Suppressor macrophage treated with lipopolysaccharide for 4 hours (primary cell): ENCODE measurements at places on chromosomes 7 and 10.

DNA sequence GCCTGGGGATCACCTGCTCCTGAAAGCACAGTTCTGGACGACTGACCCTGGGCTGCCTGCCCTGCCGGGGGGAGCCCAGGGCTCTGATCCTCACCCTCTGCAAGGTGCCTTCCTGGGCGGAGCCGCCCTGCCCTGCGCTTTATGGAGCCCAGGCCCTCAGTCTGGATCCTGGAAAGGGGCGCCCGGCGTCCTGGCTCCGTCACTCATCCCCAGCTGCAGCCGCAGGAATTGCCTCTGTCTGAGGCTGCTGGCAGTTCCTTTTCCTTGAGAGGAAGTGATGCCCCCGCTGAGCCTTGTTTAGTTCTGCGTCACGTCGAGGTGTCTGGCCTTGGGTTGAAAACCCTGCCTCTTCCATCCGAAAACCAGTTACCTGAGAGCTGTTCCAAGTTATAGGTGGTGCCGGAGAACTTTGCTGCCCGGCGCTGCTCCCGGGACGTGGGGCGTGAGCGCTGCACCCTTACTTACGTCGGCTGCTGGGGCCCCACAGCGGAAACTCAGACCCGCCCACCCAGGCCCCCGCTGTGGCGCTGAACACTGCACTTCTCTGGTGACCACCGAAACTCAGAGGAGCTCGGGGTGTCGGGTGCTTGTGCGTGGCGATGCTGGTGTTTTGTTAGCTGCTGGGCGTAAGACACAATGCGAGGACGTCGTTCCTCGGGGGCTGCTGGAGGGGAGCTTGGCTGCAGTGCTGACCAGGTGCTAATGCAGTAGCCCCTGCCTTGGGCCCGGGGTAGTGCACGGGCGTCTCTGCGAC lies 5.4 kb downstream of the MAFK start:
- DNase-seq, result peak; percentile 61

- no peak for DNase-seq
Observed at GRCh38 chr10:11319990-11320602, 291.4 kb downstream of the USP6NL start.

DNA sequence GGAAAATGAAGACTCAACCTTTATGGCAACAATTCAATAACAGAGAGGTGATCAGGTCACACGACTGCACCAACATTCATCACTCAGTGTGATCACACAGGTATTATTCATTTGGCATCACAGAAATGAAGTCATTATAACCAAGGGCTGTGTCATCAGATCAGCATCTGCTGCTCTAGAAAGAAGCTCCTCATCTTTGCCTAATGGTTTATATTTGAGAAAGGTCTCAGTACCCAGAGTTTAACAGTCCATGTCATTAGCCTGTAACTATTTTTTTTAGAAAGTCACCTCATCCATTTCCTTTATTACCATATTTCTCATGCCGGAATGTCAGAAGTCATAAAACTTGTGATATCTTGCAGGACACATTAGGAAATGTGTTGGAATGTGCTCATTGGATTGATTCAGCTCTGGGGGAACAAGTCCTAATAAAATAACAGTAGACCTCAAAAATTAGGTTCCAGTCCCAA lies 45.1 kb upstream of the PRKG1 start:
- no peak for DNase-seq

DNA sequence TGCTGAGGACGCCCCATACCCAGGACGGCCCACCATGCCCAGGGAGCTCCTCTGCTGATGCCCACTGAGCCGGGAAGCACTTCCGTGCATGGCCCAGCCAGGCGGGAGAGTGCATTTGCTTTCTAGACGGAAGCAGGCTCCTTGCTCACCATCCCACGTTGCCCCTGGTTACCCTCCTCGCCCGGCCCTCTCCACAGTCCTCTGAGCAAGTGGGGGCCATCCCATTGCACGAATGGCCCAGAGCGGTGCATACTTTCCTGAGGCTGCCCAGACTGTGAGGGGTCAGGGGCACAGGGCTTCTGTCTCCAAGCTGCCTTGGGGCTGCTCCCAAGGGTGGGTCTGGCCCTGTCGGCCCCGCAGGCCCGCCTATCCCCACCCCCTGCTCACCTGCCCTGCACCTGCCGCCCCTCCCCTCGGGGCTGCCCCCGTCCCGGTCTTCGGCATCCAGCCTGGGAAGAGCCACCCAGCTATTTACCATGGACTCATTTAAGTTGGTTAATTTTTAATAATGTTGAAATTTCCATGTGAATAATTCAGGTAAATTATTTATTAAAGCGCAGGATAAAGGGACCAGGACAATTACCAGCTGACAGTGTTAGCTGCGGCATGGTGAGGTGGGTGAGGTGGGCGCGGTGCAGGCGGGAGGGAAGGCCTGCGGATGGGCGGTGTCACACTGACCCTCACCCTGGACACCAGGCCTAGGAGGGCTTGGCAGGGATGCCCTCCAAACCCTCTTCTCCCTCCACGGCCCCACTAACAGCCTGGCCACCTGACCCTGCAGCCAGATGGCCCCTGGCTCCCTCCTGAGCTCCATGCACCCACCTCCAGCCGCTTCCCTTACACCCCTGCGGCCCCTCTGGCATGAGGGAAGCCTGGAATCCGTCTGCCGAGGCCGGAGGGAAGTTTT lies 104.4 kb downstream of the MICALL2 start:
- no peak for DNase-seq

- DNase-seq, result no peak
Observed at GRCh38 chr10:3476186-3476585, 303.6 kb upstream of the PITRM1 start.

GRCh38 chr10:132710036-132710686 lies 75.8 kb downstream of the NKX6-2 start:
- no peak for DNase-seq

DNA sequence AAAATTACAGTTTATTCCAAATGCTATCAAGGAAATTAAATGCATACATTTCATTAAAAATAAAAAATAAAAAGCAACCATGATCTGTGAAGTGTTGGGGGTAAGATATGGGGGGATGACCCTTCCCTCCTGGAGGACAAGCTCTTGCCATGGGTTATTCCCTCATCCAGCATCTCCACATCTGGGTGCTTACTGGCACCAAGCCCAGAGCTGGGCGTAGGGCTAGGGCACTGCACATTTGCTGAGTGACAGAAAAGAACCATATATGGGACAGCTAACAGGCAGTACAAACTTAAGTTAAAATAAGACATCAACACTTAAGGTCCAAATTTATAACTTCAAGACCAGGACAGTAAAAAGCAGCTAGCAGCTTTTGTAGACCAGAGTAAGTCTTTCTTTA lies 10.2 kb downstream of the CCDC6 start:
- DNase-seq, result no peak

- no peak for DNase-seq
Observed at GRCh38 chr7:130988443-130988842, 254.4 kb upstream of the KLF14 start.

- no peak for DNase-seq
Observed at GRCh38 chr7:52107355-52107754, 790.7 kb upstream of the COBL start.

DNA sequence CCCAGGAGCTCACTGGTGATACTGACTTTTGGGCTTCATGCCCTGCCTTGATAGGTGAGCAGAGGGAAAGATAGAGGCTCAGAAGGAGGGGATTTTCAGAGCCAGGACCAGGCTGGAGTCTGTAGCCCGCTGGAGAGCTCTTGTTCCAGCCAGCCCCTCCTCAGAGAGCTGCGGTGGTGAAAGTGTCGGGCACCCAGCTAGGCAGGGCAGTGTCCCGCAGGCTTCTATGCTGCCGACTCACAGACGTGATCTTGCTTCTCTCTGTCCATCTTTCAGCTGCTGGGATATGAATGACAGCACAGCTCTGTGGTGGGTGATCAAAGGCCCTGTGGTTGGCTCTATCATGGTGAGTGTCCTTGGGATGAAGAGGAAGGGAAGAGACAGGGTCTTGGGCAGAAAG lies 35.2 kb downstream of the ADCYAP1R1 start:
- no peak for DNase-seq

DNA sequence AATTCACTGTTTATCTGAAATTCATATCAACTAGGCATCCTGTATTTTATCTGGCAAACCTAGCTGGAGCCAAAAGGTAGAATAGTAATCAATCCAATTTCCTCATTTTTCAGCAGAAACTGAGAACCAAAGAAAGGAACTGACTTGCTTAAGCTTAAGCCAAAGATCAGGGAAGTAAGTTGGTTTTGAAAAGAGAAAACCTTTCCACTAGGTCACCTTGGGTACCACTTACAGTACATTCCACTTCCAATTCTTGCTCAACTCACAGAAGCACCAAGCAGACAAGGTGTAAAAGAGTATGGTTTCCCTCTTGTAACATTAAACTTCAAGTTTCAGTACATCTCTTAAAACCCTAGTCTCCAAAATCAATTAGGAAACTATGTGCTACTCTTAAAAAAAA lies 79.6 kb downstream of the ZFAND4 start:
- peak; percentile 25 for DNase-seq

- DNase-seq, result no peak
Observed at GRCh38 chr7:98054585-98054984, 52.1 kb upstream of the LMTK2 start.

DNA sequence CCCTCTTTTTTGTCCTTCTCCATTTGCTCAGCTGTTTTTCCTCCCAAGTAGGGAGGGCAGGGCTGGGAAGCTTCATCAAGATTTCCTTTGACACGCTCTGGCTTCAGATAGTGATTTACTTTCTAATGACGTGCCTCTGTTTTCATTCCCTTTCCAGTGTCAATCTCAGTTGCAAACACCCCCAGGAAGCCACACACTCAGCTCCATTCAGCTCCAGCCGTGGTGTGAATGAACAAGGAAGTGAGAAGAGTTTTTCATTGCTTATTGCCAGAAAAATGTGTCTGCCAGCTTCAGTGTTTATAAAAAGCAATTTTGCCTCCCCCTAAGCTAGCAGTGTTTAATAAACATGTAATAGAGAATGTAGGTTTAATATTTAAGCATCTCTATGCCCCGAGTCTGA lies 108.7 kb upstream of the DPP6 start:
- no peak for DNase-seq

GRCh38 chr7:101935521-101936141 lies 118.2 kb downstream of the CUX1 start:
- DNase-seq, result no peak

DNA sequence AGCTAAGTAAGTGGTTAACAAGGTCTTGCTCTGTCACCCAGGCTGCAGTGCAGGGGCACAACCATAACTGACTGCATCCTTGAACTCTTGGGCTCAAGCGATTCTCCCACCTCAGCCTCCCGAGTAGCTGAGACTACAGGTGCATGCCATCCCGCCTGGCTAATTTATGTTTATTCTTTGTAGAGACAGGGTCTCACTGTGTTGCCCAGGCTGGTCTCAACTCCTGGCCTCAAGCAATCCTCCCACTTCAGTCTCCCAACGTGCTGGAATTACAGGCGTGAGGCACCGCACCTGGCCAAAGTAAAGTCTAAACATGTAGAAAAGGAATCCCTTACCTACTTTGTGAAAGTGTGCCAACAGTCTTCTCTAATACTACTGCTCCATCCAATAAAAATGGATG lies 17.9 kb downstream of the PARD3 start:
- no peak for DNase-seq

- no peak for DNase-seq
Observed at GRCh38 chr7:14065286-14065685, 75.8 kb upstream of the ETV1 start.

- DNase-seq, result no peak
Observed at GRCh38 chr10:98795467-98795866, 348.7 kb upstream of the HPS1 start.

DNA sequence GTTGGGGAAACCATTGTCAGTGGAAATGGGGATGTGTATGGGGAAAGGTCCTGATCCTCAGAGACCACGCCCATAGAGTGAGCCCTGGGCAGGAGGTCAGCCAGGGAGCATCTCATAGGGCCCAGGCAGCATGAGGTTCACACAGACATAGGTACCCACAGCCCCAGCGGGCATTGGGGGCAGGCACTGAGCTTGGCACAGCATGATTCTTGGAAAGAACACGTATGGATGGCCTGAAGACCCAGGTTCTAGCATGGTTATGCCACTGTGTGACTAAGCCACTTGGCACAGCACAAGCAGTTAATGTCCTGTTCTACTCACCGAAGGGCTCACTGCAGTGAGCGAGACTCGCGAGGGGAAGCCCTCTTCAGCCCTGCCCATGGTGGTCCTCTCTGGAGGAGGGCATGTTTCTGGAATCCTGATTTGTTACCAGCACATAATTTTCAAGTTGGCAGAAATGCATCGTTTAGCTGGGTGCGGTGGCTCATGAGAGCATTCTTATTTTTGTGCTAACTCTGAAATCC lies 125.2 kb downstream of the UBE2H start:
- no peak for DNase-seq

DNA sequence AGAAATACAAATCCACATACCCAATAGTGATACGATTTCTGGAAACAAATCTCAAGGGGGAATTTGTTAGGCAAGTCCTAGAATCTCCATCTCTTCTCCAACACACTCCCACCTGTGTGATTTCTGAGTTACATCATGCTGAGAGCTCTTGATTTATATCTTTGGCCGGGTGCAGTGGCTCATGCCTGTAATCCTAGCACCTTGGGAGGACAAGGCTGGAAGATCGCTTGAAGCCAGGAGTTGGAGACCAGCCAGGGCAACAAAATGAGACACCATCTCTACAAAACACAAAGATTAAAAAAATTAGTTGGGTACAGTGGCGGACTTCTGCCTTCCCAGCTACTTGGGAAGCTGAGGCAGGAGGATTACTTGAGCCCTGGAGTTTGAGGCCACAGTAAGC lies 1.5 kb upstream of the MTPN start:
- DNase-seq, result no peak

DNA sequence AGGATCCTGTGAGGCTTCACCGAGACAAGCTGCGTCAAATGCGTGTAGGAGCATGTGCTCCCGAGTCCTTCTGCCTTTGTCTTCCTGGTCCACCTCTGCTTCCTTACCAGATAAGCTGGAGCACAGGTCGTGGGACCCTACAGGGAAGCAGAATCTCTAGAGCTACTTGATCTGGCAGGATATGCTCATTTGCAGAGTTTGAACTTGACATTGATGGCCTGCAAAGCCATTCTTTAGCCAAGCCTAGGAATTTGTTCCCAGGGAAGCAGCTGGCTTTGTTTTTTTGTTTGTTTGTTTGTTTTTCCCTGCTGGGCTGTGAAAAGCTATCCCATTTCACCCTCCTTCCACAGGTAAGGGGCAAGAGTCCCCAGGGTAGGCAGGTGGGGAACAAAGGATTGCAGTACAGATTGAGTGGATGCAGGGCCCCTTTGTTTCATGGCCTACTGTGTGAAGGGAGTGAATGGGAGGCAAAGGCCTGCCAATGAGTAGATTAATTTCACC lies 200.0 kb upstream of the BMPER start:
- DNase-seq, result no peak
